Muscle of arm (tissue), 14 donors: ENCODE measurements at places on chromosomes 6 and 20. TPM values are rescaled to one million over a fixed set of nuclear protein-coding genes. Genes with fewer than 3 reads are reported as not detected.

Gene AKAP12
- 104 TPM for polyA plus RNA-seq

Gene C6orf89
- 32.1 TPM for polyA plus RNA-seq

Gene PLCB4
- 7.2 TPM for polyA plus RNA-seq

Gene HLA-DRB5
- polyA plus RNA-seq, result 4.7 TPM

DNA sequence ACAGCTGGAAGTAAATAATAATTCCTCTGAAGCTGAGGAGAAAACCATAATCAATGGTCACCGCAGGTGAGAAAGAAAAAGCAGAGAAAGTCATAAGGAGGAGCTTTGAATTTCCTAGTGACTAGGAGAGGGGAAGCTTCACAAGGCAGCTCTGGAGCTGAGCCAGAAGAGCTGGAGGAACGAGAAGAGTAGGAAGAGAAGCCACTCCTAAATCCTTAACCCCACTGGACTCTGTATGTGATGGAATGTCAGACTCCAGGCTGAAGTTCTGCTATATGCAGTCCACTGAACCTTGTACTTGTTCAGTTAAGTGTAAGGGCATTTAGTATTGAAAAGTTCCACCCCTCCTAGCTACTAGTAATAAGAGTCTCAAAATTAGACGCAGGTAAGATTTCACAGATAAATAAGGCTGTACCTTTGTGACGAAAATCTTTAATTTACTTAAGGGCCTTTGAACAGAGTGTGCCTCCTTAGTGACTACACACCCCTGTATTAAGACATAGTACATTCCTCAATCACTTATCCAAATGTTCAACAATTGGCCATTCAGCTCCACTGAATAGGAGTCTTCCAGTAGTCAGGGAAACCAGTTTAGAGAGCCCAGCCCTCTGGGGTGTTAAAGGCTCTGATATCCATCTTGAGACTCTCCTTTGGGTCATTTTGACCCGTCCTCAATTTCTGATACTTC, 71.4 kb upstream of the UFL1 start:
- DNase-seq, result peak; percentile 75

GRCh38 chr6:87553159-87553765, 36.5 kb downstream of the RARS2 start:
- no peak for DNase-seq

DNA sequence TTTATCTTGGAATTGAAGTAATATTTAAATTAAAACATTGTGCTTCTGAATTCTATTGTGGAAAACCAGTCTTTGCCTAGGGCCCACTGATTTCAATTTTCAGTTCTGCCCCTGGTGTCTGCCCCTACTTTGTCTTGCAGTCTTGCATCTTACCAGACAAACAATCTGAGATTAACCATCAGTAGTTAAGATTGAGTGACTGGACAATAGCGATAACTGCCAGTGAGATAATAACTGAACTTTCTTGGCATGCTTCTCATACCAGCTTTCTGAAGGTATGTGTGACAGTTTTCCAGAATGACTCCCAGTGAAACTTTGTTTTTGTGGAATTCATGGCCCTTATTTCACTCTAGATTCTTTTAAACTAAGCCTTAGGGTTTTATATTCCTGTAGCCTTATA, 53.5 kb downstream of the KCNQ5 start:
- no peak for DNase-seq

GRCh38 chr6:90160013-90160412, 136.6 kb downstream of the BACH2 start:
- no peak for DNase-seq

GRCh38 chr6:64238071-64238470, 602.5 kb downstream of the PHF3 start:
- DNase-seq, result no peak

- DNase-seq, result no peak
Observed at GRCh38 chr6:40535110-40535818, 51.9 kb downstream of the LRFN2 start.

DNA sequence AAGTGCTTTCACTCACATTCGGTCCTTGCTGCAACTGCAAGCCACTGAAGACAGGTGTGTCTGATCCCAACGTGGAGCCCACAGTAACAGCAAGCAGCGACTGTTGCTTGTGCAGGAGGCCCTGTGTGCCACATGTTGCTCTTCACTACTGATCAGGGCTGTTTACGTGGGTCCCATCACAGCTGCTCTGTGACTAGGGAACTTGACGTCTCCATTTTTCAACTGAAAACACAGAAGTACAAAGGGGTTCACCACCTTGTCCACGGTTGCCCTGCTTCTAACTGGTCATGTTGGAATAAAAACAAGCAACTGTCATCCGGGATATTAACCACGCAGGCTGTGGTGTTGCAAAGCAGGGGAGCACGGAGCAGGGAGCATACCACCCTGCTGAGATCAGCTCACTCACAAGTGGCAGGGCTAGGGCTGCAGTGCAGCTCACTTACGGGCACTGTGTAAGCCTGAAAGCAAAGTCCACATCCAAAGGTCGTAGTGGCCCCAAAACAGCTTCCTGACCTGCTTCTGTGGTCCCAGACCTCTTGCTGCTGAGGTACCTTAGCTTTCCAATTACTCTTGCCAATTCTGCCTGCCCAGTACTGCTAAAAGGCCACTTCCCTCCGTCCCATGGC, 105.8 kb upstream of the DUSP22 start:
- DNase-seq, result no peak

DNA sequence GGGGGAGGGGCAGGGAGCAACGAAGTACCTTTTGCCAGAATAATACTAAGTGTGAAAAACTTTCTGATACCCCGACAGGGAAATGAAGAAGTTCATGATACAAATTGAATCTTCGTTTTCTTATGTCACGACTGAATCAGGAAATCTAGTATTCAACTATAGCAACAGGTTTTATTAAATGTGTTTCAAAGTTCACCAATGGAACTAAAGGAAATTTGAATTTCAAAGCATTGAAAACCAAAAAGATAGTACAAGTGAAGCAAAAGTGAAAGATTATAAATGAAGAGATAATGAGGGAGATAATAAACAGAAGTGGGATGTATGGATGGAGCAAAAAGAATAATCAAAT, 333.2 kb downstream of the ADGRB3 start:
- DNase-seq, result no peak

GRCh38 chr20:4053071-4053919, 37.9 kb upstream of the RNF24 start:
- DNase-seq, result no peak

DNA sequence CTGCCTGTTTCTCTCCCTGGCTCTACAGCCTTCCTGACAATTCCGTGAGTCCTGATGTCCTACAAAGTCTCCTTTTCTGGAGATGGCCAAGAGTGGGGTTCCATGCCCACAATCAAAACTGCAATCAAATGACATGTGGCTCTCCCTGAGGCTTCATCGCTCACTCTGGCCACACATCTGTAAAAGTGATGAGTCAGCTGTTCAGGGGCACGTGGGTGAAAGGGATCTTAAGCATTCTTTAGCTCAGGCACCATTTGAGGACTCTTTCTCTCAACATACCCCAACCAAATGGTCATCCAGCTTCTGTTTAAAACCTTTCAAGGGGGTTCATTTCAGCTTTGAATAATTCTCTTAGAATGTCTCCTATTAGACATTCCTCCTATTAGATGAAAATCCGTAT, 42.3 kb upstream of the EYA2 start:
- no peak for DNase-seq

DNA sequence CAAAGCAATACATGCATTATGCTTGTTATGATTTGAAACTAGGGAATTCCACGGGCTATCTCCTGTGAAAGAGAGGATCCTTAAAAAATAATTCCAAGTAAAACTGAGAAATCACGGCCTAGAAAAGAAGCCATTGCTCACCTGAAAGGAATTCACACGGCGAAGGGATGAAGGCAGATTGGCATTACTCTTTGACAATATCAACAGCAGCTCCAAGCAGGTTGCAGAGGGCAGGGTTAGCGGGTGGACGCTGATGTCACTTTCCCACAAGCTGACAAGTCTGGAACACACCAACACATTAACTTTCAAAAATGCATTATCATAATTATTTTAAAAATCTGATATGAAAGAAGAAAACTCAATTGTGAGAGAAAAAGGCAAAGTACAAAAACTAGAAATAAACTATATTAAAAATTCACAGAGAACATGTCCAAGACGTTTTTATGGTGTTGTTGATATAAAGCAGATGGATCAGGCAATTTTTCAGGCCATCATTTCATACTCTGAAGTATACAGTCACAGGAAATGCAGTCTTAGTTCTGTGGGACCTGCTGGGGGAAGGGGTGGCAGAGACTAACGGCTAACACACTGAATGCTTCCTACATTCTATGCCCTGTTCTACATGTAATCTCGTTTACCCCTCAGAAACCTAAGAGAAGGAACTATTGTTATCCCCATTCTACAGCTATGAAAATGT, 108.3 kb downstream of the UBE3D start:
- no peak for DNase-seq

GRCh38 chr20:36917943-36918342, 33.6 kb downstream of the SAMHD1 start:
- DNase-seq, result no peak
